CD4-positive, alpha-beta T cell treated with Interleukin-12 subunit alpha and Interleukin-12 subunit beta, for 1 hour (primary cell): ENCODE measurements at places on chromosomes 7 and 10.

GRCh38 chr10:112467541-112468075 lies 20.6 kb downstream of the VTI1A start:
- DNase-seq: no peak

GRCh38 chr10:61406242-61406641 lies 46.9 kb downstream of the TMEM26 start:
- DNase-seq: no peak

- no peak for DNase-seq
Observed at GRCh38 chr7:40316176-40316575, 181.4 kb downstream of the SUGCT start.

DNA sequence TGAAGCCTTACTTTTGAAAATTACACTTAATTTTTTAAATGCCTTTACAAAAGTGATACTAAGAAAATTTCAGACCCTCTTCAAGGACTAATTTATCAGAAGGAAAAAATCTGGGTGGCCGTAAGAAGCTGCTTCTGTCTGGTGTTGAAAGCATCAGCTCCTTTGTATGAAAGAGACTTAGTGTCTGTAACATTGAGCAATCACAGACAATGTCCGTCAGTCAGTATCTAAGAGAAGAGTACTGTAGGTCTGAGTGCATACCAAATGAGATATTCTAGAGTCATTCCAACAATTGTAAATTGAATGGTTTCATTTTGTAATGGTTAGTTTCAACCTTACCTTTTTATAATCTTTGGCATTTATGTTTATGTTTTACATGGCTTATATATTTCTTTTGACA lies 11.1 kb upstream of the MDFIC start:
- no peak for DNase-seq

DNA sequence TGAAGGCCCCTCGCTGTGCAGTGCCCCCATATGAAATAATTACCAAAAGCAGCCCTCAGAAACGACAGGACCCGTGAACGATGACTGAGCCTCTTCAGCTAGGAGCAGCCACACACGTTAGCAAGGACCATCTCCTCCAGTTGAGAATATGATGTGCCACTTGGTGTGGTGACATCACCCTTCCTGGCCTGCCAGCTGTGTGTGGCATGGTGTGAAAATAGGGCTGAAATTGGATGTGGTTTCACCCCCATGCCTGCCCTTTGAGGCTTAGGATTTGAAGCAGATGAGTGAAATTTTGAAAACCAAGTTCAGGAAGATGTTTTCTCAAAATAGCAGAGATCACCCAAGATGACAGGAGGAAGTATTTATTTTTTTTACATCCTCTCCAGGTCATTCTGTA lies 49.1 kb upstream of the BTBD16 start:
- DNase-seq: no peak
